ENCODE measurements at places on chromosomes 13 and 19.

DNA sequence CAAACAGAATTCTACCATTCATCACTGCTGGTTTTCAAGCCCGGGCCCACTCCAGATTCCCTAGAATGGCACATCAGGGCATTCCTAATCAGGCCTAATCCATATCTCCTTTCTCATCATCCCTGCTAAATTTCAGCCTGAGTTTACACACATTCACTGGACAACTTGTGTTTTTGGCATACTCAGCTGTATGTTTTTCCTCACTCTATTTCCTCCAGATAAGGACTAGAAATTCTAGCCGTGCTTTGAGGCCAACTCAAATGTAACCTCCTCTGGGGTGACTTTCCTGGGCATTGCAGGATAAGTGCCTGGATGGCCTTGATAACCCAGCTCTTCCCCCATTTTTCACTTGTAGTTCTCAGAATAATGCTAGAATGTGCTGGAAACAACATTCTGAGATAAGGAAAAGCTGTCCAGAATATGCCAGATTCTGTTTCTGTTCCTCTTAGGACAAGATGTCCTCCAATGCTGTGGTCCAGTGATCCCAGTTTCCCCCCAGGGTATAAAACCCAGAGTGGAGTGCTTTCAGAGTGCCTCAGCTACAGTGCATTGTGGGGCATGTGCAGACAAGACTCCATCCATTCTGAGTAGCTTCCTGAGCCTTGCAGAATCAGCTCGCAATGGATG, 66.9 kb upstream of the CLDN10 start:
- DNase-seq, result no peak
- no peak overlapping the region for H3K4me3 ChIP-seq
- H3K27me3 ChIP-seq, result peaks cover 6% of the 10 kb centered on the region
- H3K36me3 ChIP-seq, result no peaks in the 10 kb centered on the region
- no peaks in the 10 kb centered on the region for H3K4me1 ChIP-seq

DNA sequence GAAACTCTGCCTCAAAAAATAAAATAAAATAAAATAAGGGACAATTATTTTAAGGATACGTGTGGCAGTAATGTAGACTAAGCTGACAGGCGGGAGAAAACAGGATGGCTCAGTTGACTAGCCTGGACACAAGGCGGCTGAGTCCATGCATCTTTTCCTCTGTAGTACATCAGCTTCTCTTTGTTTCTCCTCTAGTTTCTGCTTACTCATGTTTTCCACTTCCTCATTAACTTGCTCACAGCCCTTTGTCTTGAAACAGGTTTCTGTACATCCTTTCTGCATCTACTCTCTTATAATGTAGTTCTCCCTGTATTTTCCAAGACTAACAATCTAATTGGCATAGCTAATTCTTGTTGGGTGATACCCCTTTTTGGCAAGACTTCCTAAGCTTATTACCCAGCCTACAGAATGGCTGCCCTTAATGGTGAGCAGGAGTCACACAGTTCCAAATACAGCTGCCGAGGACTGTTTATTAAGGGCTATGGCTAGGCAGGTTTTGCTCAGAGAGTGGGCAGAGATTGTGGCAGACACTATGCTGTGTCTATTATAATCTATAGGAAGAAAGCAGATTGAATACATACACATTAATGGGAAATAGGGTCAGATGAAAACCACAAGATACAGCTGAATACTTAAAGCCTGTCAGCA, 58.7 kb upstream of the KLF5 start:
- no peak overlapping the region for H3K4me3 ChIP-seq
- no peaks in the 10 kb centered on the region for H3K27me3 ChIP-seq
- H3K36me3 ChIP-seq, result no peaks in the 10 kb centered on the region

GRCh38 chr19:13788991-13789390, 6.3 kb upstream of the ZSWIM4 start:
- H3K4me3 ChIP-seq, result peak overlapping the region; percentile 69
- H3K27me3 ChIP-seq, result no peaks in the 10 kb centered on the region
- peak; percentile 78 for DNase-seq
- H3K36me3 ChIP-seq, result no peaks in the 10 kb centered on the region
- H3K4me1 ChIP-seq, result peaks cover 31% of the 10 kb centered on the region

DNA sequence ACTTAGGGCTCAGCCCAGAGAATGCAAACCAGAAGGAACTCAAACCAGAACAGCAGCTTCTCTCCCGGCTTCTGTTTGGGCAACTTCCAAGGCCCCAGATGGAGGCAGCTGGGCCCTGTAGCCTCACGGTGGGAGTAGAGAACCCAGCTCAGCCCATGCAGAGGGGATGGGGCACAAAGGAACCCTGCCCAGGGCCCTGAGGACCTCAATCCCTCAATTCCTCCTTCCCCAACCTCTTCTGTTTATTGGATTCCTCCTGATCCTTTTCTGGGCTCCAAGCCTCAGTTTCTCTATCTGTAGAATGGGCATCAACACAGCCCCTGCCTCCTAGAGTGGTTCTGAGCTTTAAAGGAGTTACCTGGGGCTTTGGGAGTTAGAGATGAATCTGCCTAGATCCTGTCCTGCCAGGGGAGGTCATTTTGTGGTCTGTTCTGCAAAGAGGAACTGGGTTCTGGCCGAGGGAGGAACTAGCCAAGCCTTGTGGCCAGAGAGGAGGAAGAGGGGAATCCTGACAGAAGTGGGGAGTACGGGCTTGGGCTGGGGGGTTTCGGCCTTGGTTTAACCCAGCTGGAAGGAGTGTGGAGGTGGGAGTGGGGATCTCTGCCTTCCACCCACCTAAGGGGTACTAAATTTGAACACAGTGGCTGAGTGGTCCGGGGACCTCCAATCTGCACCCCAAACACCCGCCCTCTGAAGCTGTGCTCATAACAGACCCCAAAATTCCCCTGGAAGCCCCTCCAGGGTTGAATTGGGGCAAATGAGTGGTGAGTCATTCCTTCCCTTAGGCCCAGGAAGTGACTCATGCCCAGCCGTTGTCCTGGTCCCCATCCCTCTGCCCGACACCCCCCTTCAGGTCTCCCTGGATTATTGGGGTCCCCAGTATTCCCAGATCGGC, 2.7 kb downstream of the ADGRE5 start:
- peak overlapping the region; percentile 97 for H3K27ac ChIP-seq
- DNase-seq, result peak; percentile 90
- H3K4me3 ChIP-seq, result peak overlapping the region; percentile 100
- H3K4me1 ChIP-seq, result peaks cover 27% of the 10 kb centered on the region

GRCh38 chr13:82436099-82436585, 1446.1 kb downstream of the SLITRK1 start:
- H3K27ac ChIP-seq, result no peak overlapping the region
- no peaks in the 10 kb centered on the region for H3K4me1 ChIP-seq
- H3K27me3 ChIP-seq, result no peaks in the 10 kb centered on the region
- no peak for DNase-seq
- no peak overlapping the region for H3K4me3 ChIP-seq

DNA sequence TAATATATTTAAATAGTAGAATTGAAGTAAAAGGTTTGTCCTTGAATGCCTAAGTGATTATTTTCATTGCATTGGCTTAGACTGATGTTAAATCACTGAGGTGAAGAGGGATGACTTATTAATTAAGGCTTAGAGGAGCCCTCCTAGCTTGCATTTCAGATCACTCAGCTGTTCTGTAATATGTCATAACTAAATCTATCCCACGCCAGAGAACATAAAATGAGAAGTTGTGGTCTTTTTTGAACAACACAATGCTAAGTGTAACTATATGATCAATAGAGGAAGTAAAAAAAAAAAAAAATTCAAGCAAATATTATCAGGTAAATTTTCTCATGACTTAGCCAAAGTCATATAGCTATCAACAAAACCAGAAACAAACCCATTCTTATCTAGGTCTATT, 752.2 kb downstream of the GPC5 start:
- no peak overlapping the region for H3K27ac ChIP-seq
- H3K4me1 ChIP-seq, result no peaks in the 10 kb centered on the region
- no peaks in the 10 kb centered on the region for H3K27me3 ChIP-seq
- H3K36me3 ChIP-seq, result no peaks in the 10 kb centered on the region

DNA sequence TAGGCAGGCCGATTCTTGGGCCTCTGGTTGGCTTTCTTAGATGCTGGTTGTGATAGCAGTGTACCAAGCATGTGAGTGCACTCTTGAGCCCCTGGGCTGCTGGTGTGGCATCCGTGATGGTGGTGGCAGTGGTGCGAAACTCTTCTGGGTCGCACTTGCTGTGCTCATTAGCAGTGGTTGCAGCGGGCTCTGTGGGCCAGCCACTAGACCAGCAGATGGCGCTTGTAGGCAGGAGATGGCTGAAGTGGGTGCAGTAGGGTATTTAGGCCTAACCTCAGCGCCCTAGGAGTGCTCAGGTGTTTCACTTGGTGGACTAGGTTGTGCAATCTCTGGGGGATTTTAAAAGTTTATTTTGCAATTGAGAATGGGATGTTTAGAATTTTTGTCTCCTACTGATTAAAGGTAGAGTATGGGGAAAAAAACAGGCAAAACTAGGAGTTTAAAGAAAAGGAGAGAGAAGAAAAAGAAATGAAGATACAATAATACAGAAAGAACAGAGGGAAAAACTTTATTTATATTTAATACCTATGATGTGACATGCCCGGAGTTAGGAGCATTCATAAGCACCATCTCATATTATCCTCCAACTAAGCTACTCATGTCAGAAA, 4.3 kb upstream of the ZNF17 start:
- H3K4me3 ChIP-seq, result no peak overlapping the region
- no peaks in the 10 kb centered on the region for H3K36me3 ChIP-seq
- H3K27ac ChIP-seq, result no peak overlapping the region
- peak; percentile 65 for DNase-seq
- H3K27me3 ChIP-seq, result no peaks in the 10 kb centered on the region
- peaks cover 19% of the 10 kb centered on the region for H3K4me1 ChIP-seq

DNA sequence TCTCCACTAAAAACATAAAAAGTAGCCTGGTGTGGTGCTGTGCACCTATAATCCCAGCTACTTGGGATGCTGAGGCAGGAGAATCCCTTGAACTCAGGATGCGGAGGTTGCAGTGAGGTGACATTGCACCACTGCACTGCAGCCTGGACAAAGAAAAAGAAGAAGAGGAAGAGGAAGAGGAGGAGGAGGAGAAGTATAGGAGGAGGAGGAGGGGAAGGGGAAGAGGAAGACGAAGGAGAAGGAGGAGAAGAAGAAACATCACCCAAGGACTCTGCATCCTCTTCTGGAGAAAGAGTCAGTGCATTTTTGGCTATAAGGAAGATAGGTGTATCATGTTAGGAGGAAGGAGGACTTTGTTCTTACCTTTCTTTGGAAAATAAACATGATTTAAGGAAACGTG, 13.0 kb upstream of the FPR3 start:
- H3K27ac ChIP-seq, result no peak overlapping the region
- no peak overlapping the region for H3K4me3 ChIP-seq
- no peak for DNase-seq
- H3K4me1 ChIP-seq, result peaks cover 9% of the 10 kb centered on the region

DNA sequence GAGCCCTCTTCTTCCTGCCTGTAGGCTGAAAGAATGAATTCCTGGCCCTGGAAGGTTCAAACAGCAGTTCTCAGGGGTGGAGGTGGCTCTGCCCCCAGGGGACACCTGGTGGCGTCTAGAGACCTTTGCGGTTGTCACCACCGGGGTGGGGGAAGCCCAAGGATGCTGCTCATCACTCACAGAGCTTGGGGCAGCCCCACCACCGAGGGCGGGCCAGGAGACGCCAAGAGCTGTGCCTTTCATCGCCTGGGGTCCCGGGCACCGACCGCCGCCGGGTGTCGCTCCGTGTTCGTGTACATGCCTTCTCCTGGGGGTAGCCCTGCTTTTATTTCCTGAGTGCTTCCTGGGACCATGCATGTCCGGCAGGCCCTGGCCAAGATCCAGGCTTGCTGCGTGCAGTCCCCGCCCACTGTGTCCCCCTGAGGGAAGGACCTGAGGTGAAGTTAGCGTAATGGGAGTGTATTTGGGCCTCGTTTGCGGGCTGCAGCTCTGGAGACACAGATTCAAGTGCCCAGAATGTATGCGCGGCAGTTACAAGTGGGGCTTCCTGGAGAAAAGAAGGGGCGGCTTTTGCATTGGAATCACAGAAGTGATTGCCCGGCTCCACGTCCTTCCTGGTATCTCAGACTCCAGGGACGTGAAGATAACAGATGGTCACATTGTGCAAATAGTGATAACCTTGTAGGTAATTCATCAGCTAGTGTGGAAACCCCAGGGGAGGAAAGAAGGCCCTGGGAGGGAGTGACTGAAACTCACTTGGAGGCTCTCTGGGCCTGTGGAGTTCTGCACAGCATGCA, 7.8 kb downstream of the DOT1L start:
- H3K36me3 ChIP-seq, result no peaks in the 10 kb centered on the region
- H3K27me3 ChIP-seq, result no peaks in the 10 kb centered on the region
- peaks cover 67% of the 10 kb centered on the region for H3K4me1 ChIP-seq
- H3K27ac ChIP-seq, result peak overlapping the region; percentile 99
- DNase-seq, result peak; percentile 88
- H3K4me3 ChIP-seq, result peak overlapping the region; percentile 36

- H3K4me3 ChIP-seq, result no peak overlapping the region
- H3K4me1 ChIP-seq, result no peaks in the 10 kb centered on the region
- H3K27me3 ChIP-seq, result peaks cover 20% of the 10 kb centered on the region
- no peak for DNase-seq
These were observed 11.3 kb upstream of the TNFRSF19 start for GRCh38 chr13:23558675-23559536.

GRCh38 chr19:14517446-14517839, 754 bp downstream of the DNAJB1 start:
- H3K27me3 ChIP-seq, result no peaks in the 10 kb centered on the region
- H3K4me1 ChIP-seq, result peaks cover 54% of the 10 kb centered on the region
- DNase-seq, result no peak
- H3K27ac ChIP-seq, result peak overlapping the region; percentile 80
- peak overlapping the region; percentile 99 for H3K4me3 ChIP-seq

GRCh38 chr13:110108348-110109139, 198.4 kb downstream of the COL4A1 start:
- H3K27ac ChIP-seq, result no peak overlapping the region
- H3K27me3 ChIP-seq, result peaks cover 5% of the 10 kb centered on the region
- no peaks in the 10 kb centered on the region for H3K4me1 ChIP-seq
- no peak overlapping the region for H3K4me3 ChIP-seq
